ENCODE measurements at places on chromosomes 4 and X.

DNA sequence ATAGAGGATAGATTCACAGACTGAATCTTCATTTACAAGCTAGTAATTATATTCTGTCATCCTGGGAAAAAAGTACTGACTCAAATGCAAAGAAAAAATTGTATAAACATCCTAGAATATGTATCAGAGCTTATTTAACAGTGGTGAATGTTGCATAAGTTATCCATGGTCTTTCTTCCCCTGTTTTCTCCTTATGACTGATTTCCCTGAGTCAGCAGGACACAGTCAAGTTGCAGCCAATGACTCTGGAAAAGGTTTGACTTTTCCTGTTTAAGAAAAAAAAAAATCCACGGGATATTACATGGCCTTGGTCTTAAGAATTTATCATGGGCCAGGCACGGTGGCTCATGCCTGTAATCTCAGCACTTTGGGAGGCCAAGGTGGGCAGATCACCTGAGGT lies 36.5 kb downstream of the INPP4B start:
- no peak for DNase-seq

- no peak for DNase-seq
These were observed 25.7 kb upstream of the XIAP start for GRCh38 chrX:123834116-123834515.

DNA sequence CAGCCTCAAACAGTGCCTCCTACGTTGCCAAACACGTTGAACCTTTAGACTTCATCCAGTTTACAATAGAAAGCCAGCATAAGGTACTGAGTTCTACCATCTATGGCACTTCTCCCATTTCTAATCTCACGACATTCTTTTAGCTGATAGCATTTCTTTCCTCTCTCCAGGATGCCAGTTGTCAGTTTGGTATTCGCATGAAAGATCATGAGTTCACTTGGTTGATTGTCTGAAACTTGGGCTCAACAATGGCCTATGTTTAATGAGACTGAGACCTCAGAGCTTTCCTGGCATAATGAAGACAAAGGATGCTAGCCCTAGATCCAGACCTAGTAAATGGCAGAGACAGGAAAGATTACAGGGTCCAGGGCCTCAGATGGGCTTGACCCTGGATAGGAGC lies 69.2 kb upstream of the SPRY1 start:
- DNase-seq: no peak

GRCh38 chrX:148629434-148629833 lies 129.0 kb downstream of the AFF2 start:
- no peak for DNase-seq

- DNase-seq: no peak
These were observed 340.0 kb upstream of the NDST4 start for GRCh38 chr4:115453416-115453815.

DNA sequence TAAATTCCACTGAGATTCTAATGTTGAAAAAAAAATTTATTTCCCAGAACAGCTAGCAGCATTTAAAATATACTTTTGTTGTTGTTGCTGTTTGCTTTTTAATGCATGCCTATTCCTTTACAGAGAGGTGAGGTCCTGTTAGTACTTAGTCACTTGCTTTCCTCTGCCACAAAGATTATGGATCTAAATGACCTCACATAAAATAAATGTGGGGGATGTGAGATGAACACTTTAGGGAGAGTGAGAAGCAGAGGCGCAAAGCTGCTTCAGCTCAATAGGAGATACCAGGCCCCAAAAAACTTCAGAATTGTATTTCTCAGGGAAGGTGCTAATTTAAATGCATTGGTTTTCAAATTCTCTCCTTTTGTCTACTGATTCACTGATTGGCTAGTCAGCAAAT lies 4.0 kb downstream of the LDB2 start:
- no peak for DNase-seq

DNA sequence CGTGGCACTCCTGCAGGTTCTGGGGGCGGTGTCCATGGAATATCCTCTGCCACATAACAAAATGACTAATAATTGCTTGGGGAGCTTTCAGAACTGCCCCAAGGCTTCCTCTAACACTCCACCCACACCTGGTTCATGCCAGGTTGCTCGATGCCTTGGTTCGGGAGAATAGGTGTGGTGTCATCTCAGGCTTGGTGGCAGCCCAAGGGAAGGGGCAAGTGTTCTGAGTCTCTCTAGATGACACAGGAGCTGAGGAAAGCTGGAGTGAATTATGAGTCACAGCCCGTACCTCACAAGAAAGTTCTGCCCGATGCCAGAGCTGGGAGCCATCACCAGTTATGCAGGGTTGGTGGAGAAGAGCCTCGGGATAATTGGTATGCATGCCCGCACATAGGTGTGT lies 14.7 kb downstream of the FTSJ1 start:
- no peak for DNase-seq

Data from NCI-H1105 (cell line).